ENCODE measurements at places on chromosomes 13 and 19.

GRCh38 chr19:29928831-29929230 is 13.2 kb upstream of the URI1 start:
- H3K4me1 ChIP-seq = peaks cover 12% of the 10 kb centered on the region
- DNase-seq = no peak
- no peaks in the 10 kb centered on the region for H3K36me3 ChIP-seq
- H3K27ac ChIP-seq = no peak overlapping the region
- H3K4me3 ChIP-seq = no peak overlapping the region

DNA sequence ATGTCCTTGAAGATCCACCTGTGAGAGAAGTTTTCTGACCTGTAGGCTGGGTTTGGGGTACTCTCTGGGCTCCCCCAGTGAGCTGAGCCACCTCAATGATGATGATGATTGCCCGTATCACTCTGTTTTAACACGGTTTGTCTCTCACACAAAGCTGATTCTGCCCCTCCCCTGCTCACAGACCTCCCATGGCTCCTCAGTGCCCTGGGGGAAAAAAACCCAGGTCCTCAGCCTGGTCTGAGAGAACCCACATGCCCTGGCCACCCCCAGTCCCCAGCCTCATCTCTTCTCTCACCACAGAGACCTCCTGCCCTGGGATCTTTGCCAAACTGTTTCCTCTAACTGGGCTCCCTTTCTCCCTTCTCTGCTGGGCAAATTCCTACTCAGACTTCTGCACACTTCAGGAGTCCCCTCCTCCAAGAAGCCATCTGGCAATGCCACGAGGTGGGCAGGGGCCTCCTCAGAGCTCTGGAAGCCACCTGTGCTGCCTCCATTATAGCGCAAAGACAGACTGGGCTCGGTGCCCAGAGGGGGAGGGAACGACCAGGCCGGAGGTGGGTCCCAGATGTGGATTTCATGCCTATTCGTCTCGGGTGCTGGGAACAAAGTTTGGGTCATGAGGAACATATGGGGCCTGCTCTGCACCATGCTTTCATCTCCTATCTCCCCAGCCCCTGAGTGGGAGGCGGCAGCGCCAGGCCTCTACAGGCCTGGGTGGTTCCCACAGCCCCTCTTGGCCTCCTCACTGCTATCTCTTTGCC is 8.5 kb upstream of the CA11 start:
- H3K4me3 ChIP-seq = no peak overlapping the region
- H3K27ac ChIP-seq = no peak overlapping the region
- no peaks in the 10 kb centered on the region for H3K27me3 ChIP-seq
- DNase-seq = no peak

DNA sequence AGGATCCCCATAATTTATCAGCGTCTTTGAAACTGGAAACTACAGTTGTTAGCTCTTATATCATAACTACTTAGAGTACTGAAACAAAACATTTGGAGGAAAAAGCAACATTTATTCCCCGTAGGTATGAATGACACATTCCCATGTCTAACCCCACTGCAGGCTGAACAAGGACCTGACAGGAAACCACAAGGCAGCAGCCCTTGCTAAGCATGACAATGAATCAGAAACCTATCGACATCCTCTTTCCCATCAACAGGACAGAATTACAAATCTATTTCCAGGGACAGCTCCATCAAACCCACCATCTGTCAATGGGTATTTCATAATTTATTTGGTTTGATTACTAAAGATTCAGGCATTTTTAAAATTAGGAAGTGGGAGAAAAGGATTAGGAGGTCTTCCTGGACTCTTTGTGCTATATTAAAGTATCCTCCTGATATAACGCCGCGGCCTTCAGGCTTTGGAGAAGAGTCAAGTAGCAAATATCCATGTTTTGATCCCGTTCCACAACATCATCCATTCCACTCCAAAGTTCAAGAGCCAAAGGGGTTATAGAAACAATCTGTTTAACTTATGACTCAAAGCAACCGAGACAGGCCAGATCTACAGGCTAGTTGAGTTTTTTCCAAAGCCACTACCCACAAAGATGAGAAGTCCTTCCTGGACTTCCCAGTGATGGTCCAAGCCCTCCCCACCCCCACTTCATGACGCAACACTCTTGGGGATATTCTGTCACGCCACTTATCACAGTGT is 51.1 kb downstream of the FAM216B start:
- no peaks in the 10 kb centered on the region for H3K27me3 ChIP-seq
- peaks cover 10% of the 10 kb centered on the region for H3K4me1 ChIP-seq
- H3K36me3 ChIP-seq = no peaks in the 10 kb centered on the region
- H3K4me3 ChIP-seq = no peak overlapping the region

DNA sequence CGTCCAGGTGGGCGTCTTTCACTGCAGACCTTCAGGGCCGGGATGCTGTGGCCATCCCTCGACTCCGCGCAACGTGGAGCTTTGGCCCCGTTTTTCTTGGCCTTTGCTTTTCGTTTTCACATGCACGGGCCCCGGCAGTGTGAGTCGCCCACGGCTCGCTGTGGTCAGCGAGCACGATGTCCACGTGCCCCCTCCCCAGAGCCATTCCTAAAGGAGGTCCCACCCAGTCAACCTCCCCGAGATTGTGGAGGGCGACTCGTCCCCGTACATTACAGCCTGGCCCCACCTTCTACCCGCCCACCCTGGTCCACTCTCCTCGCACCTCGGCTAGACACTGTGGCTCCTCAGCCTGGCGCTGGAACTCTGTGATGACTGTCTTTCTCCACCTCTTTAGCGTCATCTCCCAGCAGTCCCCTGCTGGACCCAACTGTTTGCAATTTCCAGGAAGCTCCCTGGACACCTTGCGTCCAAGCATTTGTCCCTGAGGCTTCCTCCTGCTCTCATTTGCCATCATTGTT is 405 bp downstream of the ZNF446 start:
- peak overlapping the region; percentile 90 for H3K27ac ChIP-seq
- no peaks in the 10 kb centered on the region for H3K36me3 ChIP-seq
- DNase-seq = no peak
- peak overlapping the region; percentile 96 for H3K4me3 ChIP-seq

DNA sequence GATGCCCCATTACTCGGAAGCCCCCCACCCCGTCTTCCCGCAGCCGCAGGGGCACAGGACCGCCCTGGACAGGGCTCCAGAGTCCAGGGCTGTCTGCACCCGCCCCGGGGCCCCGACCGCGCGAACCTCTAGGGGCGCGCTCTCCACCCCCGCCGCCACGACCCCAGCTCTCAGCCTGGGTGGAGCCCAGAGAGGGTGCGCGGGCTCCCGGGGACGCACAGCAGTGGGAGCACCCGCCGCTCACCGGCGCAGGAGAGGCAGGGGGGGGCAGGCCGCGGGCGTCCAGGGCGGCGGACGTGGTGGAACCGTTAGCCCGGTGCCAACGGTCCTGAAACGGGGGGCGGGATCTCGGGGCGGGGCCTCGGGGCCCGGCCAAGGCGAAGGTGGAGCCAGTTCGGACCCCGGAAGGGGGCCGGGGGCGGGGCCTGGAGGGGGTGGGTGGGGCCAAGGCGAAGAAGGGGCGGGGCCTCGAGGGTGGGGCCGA is at the start of gene ATP8B3:
TSS of gene ATP8B3 (minus strand) at position 335 of the 484 bp plus-strand sequence. CDS start 540 bp downstream, outside the sequence.
- H3K27me3 ChIP-seq = peaks cover 5% of the 10 kb centered on the region
- H3K27ac ChIP-seq = peak within 1 kb of the TSS; percentile 90
- H3K4me3 ChIP-seq = peak within 1 kb of the TSS; percentile 94

- no peak for DNase-seq
- no peak overlapping the region for H3K4me3 ChIP-seq
- no peak overlapping the region for H3K27ac ChIP-seq
- H3K4me1 ChIP-seq = peaks cover 10% of the 10 kb centered on the region
- H3K27me3 ChIP-seq = no peaks in the 10 kb centered on the region
Measured at GRCh38 chr13:76768384-76768783, 117.8 kb downstream of the KCTD12 start.

Measured in type B pancreatic cell (in vitro differentiated cells).